Left renal pelvis (tissue), 4 donors: ENCODE measurements at places on chromosomes 4 and X.

GRCh38 chrX:148540114-148540513 is 39.7 kb downstream of the AFF2 start:
- DNase-seq, result no peak

- peak; percentile 56 for DNase-seq
Observed at GRCh38 chr4:95165926-95166524, 382.7 kb downstream of the UNC5C start.

- DNase-seq, result no peak
Observed at GRCh38 chrX:154398668-154399526, 720 bp downstream of the RPL10 start.

DNA sequence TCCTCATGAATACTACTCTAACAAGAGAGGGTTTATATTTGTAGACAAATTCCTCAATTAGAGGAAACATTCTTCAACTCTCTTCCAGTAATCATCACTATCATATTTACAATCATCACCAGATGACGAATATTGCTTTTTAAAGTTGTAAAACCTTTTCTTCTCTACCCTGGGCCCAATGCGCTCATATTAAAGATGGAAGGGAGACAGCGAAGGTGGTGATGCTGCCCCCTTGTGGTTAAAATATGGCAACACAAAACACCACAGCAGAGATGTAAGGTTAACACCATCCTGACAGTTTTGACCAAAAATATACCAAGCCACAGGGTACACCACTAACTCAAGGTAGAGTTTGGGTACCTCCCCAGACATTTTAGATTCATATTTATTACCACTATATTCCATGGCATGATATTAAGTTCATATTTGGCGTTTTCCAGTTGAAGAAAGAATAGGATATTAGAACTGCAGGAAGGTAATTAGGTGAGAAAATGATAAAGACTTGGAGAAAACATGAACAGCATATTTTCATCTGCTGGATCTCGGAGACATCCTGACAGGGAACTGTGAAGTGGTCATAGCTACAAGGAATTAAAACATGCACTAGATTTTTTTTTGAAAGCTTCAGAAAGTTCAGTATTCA is 72.8 kb downstream of the SLC9A7 start:
- DNase-seq, result no peak

- no peak for DNase-seq
Observed at GRCh38 chrX:51874123-51874522, 19.3 kb upstream of the MAGED1 start.
